ENCODE measurements at places on chromosomes 3 and 15.

GRCh38 chr3:38371541-38372213 lies 25.1 kb downstream of the XYLB start:
- H3K27me3 ChIP-seq: no peaks in the 10 kb centered on the region
- DNase-seq: no peak
- H3K4me3 ChIP-seq: no peak overlapping the region
- H3K36me3 ChIP-seq: peaks cover 9% of the 10 kb centered on the region

DNA sequence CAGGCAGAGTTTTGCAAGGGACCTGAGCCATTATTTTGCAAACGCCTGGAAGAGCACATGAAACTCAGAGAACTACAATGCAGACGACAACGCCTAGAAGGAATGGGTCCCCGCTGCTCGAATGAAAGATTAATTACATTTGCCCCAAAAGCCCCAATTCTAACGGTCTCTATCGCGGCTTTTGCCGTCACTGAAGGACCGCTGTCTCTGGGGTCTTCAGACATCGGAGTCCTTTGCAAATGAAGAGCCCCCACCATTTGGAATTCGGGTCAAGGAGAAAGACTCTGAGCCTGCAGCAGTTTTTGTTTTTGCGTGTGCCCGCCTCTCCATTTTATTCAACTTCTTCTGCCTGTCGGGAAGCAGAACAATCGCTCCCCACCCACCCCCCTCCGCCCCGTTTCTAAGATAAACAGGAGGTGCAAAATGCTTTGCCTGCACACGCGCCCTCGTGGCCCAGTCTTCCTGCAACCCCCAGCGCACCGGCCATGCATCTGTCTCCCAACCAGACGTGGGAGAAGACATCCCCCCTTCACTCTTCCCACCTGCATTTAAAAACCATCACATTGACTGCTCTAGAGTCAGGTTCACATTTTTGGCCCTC lies 13.5 kb downstream of the SOX2 start:
- no peak overlapping the region for H3K27ac ChIP-seq
- DNase-seq: no peak
- no peak overlapping the region for H3K4me3 ChIP-seq
- peaks cover 5% of the 10 kb centered on the region for H3K4me1 ChIP-seq

GRCh38 chr15:49075881-49076280 lies 29.6 kb upstream of the SECISBP2L start:
- H3K27me3 ChIP-seq: peaks cover 6% of the 10 kb centered on the region
- no peaks in the 10 kb centered on the region for H3K36me3 ChIP-seq
- H3K27ac ChIP-seq: no peak overlapping the region
- no peak overlapping the region for H3K4me3 ChIP-seq
- no peak for DNase-seq

DNA sequence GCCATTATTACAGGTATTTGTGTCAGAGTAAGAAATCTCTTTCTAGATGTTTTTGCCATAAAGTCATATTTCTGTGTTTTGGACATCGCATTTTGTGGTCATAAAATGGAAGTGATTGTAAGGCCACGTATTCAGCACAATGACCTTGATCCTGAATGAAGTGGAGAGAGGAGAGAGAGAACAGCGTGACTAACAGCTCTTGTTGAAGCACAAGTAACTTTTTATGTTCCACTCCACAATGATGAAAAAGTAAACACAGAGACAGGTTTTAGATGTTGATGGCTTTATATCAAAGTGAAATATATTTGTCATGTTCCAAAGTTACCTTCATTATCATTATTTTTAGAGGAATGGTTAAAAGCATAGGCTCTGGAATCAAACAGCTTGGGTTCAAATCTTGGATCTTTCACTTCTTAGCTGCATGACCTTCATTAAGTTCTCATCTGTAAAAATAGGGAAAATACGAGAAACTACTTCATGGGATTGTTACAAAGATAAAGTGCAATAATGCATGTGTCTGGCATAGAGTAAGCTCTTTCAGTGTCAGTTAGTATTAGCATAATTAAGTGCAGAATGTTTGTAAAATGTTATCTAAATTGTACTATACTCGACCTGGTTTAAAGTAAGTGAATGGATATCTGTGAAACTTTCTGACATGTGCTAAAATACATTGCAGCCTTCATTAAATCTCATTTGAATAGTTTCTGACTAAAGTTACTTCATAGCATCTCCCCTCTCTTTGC lies 341.5 kb upstream of the DNAJC19 start:
- no peaks in the 10 kb centered on the region for H3K36me3 ChIP-seq
- H3K27me3 ChIP-seq: no peaks in the 10 kb centered on the region
- DNase-seq: no peak
- H3K4me3 ChIP-seq: no peak overlapping the region

Measured in RWPE2 (cell line).